GM12878 (cell line): ENCODE measurements at places on chromosomes 5 and 9. TPM values are rescaled to one million over a fixed set of nuclear protein-coding genes. Genes with fewer than 3 reads are reported as not detected.

GRCh38 chr9:108241384-108242073 lies 614.3 kb downstream of the ACTL7B start:
- no peak overlapping the region for H3K27ac ChIP-seq
- DNase-seq: no peak
- no peaks in the 10 kb centered on the region for H3K36me3 ChIP-seq

XPA gene
- polyA plus RNA-seq: 17.4 and 19.9 TPM in 2 replicates

DNA sequence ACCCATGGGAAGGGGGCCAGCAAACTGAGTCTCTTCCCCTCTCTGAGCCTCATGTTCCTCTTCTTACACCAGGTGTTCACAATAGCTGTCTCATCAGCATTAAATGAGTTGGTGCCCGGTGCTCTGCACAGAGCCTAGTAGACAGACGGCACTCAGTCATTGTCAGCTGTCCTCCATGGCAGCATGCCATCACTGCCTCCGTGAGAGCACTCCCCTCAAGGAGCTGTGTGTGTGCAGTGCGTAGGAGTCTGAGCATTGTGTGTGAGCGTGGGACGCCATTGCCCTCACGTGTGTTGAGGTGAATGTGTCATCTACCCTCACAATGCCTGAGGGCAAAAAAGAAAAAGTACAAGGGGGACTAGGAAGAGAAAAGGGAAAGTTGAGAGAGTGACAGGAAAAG lies 536.5 kb downstream of the CDK5RAP2 start:
- no peaks in the 10 kb centered on the region for H3K27me3 ChIP-seq
- H3K36me3 ChIP-seq: no peaks in the 10 kb centered on the region
- H3K27ac ChIP-seq: no peak overlapping the region
- DNase-seq: no peak
- H3K4me1 ChIP-seq: no peaks in the 10 kb centered on the region
- no peak overlapping the region for H3K4me3 ChIP-seq

PCDHA1 gene
- polyA plus RNA-seq: not detected in 2 replicates

ENHO gene
- polyA plus RNA-seq: not detected in 2 replicates

DNA sequence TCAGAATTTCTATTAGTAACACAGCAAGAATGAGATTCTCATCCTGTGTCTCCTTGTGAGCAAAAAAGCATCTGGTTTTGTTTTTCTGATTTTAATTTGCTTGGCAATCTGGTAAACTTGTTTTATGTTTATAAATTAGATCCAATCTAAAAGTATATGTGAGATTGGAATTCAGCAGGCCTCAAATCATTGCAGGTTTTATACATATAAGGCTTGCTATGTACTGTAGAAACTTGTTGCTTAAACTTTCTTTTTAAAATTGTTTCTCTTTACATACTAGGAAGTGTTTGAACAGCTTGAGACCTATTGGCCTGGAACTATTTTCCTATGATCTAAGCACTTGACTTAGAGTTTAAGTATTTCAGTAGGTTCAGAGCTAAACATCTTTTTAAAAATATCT lies 1037.8 kb downstream of the NR2F1-AS1 start:
- no peaks in the 10 kb centered on the region for H3K27me3 ChIP-seq
- no peaks in the 10 kb centered on the region for H3K36me3 ChIP-seq
- DNase-seq: no peak
- no peak overlapping the region for H3K27ac ChIP-seq
- no peaks in the 10 kb centered on the region for H3K4me1 ChIP-seq
